Stimulated activated naive CD4-positive, alpha-beta T cell (primary cell): ENCODE measurements at places on chromosomes 12 and 14.
A peak's percentile ranks its signal among the peaks of the same experiment; 100 is the strongest.

DNA sequence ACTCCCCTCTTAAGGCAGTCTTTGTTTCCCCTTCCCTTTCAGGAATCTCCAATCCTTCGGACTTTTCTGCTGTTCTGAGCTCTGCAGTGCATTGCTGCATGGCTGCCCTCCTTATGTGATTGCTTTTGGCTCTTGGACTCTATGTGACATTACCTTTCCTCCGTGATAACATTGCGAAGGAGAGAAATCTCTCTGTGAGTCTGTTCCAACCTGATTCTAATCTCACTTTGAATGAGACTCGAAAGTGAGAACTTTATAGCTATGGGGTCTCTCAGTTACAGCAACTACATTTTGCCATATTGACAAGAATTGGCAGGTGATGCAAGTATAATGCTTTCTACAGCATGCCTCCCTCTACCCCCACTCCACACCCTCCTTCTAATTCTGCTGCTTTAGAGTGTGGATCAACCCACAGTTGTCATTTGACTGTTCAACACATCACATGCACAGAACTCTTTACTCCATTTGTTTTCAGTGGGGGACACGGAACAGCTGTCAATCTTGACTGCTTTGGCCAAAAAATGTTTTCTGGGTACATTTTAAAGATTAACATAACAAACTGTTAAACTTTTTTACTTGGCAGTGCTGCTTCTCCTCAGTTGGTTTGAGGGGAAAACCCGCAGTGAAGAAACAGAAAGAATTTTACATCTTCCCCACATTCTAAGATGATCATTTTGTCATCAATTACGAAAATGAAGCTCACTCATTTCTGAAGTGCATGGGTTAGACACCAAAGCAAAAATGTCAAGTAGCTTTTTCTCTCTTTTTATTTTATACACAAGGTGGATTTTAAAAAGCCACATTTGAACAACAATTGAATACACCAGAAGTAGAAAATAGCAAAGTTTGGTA lies 125.5 kb upstream of the RMST start:
- no peak for DNase-seq

GRCh38 chr12:13250416-13250815 lies 53.9 kb downstream of the EMP1 start:
- no peak for DNase-seq

GRCh38 chr14:91963465-91963864 lies 16.0 kb upstream of the FBLN5 start:
- no peak for DNase-seq

DNA sequence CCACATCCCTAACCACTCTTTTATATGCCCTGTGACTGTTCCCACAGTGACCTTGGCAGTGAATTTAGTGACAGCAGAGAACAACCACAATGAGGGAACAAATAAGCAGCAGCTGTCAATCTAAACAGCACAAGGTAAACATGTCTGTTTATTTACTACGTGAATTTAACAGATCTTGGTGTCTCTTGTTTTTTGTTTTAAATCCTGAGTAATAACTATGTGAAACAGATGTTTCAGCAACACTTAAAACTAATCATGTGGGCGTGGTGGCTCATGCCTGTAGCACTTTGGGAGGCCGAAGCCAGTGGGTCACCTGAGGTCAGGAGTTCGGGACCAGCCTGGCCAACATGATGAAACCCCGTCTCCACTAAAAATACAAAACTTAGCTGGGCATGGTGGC lies 17.0 kb upstream of the CFAP54 start:
- no peak for DNase-seq

DNA sequence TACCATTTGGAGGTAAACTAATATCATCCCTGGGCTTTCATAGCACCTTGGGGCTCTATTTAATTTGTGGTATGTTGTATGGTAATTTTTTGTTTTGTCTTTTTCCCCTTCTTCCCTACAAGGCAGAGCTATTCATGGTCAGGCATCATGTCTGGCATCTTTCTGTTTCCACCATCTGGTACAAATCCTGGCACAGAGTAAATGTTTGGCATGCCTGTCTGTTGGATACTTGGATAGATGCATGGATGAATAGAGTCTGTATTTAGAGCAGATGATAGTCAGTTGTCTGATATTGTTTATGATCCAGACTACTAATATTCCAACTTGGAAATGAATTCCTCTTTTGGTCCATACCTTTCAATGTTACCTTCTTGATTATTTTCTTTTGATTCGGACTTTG lies 139.8 kb downstream of the NEDD1 start:
- no peak for DNase-seq

DNA sequence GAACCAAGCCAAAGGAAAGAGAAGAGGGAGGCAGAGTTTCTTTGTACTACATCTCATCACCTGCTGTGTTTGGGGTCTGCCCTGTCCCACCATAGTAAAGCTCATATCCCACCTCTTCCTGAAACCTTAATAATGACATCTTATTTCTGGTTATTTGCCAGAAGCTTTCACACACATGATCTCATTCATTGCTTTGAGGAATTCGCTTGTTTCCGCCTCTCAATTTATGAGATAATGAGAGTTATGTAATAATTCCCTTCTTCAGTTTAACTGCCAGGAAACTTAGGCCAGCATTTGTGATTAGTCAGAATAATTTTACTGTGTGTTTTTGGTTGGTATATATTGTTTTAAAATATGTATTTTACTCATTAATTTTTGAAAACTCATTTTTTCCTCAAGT lies 205.2 kb downstream of the CACNA1C start:
- DNase-seq, result no peak

DNA sequence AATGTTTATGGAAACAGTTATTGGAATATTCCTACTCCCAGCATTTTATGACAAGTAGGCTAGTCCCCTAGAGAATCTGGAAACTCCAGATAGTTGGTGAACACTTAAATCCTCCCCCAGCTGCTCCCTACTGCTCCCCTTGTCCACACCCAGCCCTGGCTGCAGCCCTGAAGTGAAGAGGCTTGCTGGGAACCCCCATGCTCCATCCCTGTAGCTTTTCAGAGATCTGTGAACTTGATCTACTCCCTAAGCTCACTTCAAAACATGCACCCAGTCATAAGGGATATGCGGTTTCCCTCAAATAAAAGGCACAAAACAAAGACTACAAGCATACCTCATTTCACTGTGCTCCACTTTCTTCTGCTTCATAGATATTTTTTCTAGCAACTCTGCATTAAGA lies 33.2 kb downstream of the EGLN3 start:
- no peak for DNase-seq

- DNase-seq, result no peak
Observed at GRCh38 chr14:98893675-98894074, 378.3 kb downstream of the BCL11B start.

DNA sequence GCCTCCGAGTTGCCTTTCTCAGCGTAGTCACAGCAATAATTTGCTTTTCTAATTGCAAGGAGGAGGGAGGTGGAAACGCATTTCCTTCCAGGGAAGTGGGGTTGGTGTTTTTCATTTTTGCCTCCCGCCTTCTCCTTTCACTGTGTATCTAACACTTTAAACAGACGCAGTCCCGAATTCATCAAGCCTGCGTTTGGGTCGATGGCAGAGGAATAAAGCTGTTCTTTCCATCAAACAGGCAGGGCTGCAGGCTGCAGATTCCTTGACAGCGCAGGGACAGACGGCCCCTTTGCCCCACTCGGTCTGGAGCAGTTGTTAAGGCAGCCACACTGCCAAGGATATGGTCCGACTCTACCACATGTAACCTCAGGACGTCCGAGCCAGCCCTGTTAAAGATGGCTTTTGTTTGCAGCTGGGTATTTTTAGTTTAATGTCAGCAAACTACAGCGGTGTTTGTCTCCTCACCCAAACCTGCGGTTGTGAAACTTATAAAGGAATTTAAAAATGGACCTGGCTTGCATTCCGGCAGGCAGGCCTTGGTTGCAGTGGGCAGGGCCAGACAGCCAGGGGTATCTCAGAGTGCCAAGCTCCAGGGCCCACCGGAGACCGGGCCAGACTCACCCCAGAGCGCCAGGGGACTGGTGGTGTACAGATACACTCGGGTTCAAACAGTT lies 2.1 kb downstream of the CHST11 start:
- peak; percentile 30 for DNase-seq

- no peak for DNase-seq
Observed at GRCh38 chr14:69827560-69827959, 30.5 kb upstream of the SLC10A1 start.

GRCh38 chr12:91778091-91778832 lies 367.4 kb downstream of the BTG1 start:
- peak; percentile 33 for DNase-seq
